Non-pigmented ciliary epithelial cell (primary cell): ENCODE measurements at places on chromosomes 5 and 9.
A peak's percentile ranks its signal among the peaks of the same experiment; 100 is the strongest.

- DNase-seq = no peak
Observed at GRCh38 chr9:75826314-75826713, 64.2 kb upstream of the PCSK5 start.

DNA sequence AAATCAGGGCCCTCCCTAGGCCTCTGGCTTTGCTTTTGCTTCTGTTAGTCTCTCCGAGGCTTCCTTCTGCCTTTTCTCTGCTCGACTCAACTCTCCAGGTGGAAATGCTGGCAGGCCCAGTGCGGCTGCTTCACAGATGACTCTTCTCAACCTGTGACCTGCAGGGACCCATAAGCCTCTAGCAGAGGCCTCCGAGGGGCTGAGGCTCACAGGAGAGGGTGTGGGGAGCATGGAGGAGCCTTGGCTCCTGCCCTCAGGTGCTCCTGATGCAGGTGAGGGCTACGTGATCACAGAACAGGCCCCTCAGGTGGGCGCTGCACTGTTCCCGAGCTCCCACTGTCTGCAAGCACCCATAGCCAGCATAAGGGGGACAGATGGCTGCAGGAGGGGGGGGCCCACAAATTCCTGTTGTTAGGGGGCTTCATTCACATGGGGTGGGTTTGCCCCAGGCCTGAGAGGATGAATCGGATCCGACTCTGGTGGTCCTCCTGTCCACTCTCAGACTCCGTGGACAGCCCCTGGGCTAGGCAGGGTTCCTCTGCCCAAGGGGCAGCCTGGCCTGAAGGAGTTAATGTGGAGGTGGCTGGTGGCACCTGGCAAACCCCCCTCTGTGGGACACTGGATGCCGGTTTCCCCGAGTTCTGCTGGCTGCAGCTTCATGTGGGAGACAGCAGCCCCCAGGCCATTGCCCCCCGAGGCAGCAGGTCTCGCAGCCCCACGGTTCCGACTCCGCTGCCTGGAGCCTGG lies 10.9 kb upstream of the FCN2 start:
- DNase-seq = no peak

- no peak for DNase-seq
Observed at GRCh38 chr9:134966697-134967546, 49.2 kb upstream of the FCN1 start.

- DNase-seq = no peak
Observed at GRCh38 chr9:128893354-128893753, 11.4 kb downstream of the LRRC8A start.

GRCh38 chr5:142316051-142316450 lies 8.8 kb downstream of the SPRY4 start:
- no peak for DNase-seq

DNA sequence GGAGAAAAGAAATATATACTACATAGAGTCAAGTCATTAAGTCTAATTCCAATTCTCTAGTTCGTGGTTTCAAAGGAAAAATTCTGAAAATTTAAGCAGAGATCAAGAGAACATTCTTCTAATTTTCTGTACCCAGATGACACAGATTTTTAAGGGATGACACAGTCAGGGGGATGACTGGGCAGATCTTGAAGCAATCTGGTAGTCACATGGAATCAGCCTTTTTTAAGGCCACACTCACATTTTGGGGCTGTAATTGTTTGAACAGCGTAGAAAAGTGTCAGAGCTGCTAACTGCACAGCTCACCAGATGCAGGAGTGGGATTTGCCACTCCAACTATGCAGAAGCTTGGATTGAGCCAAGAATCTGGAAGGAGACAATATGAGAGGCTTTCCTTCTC lies 20.4 kb downstream of the PDE4D start:
- DNase-seq = peak; percentile 78

GRCh38 chr5:129909225-129909624 lies 5.0 kb downstream of the CHSY3 start:
- DNase-seq = no peak

GRCh38 chr5:147687118-147687517 lies 95.4 kb downstream of the JAKMIP2 start:
- no peak for DNase-seq

GRCh38 chr9:27591093-27591492 lies 17.8 kb upstream of the C9orf72 start:
- no peak for DNase-seq

DNA sequence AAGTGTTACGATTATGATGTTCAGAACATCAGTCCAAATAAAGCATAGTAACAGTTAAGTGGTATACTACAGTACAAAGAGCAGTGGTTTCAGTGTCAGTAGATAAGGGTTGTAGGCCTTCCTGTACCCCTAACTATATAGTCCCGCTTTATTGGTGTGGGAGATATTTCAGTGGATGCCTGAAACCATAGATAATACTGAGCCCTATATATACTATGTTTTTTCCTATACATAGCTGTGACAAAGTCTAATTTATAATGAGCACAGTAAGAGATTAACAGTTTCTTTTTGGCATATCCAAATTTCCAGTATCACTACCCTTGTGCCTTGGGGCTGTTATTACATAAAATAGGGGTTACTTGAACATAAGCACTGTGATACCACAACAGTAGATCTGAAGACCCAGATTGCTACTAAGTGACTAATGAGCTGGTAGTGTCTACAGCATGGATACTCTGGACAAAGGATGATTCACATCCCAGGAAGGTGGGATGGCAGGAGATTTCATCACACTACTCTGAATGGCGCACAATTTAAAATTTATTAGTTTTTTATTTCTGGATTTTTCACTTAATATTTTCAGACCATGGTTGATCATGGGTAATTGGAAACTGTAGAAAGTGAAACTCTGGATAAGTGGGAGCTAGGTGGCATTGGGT lies 119.3 kb downstream of the RPS23 start:
- peak; percentile 55 for DNase-seq

DNA sequence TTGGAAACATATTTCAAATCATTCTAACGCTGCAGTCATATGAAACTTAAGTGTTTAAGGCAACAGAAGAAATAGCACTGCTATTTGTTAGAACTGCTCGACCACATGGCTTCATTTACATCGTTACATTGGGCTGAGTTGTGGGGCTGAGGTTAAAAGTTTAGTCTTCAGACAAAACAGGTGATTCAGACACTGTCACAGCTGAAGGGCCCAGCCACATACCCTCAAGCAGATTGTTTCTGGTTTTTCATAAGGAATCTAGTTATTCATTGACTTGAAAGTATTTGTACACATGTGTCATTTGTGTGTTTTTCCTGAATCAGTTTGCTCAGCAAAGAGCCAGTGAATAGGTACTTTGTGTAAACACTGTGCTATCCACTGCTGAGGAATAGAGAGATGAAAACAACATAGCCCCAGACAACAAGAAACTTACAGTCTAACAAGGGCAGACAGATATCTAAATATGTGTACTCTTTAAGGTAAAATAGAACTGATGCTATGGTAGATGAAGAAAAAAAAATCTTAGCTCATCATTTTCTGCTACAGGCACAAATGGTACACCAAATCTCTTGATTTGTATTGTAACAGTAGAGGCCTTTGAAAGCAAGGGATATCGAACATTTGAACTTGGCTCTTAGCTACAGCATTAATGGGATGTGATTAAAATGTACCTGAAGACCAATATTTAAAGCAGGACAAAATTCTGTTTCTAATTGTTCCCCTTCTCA lies 357.6 kb upstream of the RPS23 start:
- DNase-seq = peak; percentile 96

DNA sequence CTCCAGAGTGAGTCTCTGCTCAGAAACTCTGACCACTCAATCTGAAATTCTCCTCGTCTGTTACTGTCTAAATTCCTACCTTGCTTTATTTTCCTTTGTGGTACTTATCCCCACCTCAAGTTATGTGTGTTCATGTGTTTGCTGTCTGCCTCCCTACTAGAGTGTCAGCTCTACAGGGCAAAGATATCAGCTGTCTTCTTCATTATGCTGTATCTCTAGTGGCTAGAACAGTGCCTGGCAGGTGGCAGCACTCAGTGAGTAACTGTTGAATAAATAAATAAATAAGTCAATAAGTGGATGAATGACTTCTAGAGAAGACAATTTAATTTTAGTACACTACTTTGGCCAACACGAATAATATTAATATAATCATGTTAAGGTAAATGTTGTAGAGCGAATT lies 92.3 kb downstream of the BOD1 start:
- DNase-seq = no peak

DNA sequence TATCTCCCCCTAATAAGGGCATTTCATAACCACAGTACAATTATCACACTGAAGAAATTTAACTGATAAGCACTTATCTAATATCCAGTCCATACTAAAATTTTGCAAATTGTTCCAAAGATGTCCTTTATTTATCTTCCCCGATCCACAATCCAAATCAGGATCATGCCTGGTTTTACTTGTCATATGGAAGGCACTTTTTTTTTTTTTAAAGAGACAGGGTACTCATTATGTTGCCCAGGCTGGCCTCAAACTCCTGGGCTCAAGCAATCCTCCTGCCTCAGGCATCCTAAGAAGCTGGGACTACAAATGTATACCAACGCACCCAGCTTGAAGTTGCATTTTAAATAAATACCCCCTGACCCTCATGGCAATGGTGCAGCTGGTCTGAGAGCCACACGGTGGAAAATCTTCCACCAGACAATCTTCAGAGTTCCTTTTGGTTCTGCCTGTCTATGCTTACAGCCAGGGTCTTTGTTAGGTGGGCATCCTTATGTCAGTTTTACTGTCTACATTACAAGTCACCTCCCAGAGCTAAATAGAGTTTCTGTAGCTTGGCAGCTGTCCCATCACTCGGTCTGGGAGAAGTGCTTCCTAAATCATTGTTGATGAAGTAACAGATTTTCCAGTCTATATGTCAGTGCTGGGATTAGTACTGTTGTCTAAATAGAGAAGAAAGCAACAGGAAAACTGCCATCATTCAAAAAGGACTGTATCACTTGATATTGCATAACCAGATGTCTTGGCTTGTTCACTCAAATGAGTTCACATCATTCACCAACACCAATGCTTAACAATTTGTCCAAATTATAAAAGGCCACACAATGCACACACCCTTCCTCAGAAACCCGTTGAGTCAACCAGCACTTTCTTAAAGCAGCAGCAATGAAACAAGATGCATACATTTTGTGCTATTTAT lies 26.4 kb downstream of the PTPN3 start:
- DNase-seq = no peak

- no peak for DNase-seq
Observed at GRCh38 chr9:128715436-128715750, 8.5 kb downstream of the ZDHHC12 start.

GRCh38 chr5:137218896-137219295 lies 280.2 kb downstream of the SPOCK1 start:
- no peak for DNase-seq

- peak; percentile 55 for DNase-seq
Observed at GRCh38 chr5:7321724-7322123, 74.2 kb upstream of the ADCY2 start.

GRCh38 chr9:97564291-97565175 lies 63.1 kb downstream of the TMOD1 start:
- peak; percentile 14 for DNase-seq

DNA sequence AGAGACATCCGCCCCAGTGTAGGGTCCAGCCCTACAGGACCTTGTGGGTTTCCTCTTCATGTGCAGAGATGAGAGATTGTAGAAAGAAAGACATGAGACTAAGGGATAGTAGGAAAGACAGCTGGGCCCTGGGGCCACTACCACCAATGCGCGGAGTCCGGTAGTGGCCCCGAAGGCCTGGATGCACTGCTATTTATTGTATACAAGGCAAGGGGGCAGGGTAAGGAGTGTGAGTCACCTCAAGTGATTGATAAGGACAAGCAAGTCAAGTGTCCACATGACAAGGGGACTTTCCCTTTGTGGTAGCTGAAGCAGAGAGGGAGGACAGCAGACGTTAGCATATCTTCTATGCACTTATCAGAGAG lies 6.2 kb upstream of the TMEM141 start:
- DNase-seq = no peak

- DNase-seq = no peak
Observed at GRCh38 chr5:174151599-174152181, 106.2 kb downstream of the NSG2 start.

DNA sequence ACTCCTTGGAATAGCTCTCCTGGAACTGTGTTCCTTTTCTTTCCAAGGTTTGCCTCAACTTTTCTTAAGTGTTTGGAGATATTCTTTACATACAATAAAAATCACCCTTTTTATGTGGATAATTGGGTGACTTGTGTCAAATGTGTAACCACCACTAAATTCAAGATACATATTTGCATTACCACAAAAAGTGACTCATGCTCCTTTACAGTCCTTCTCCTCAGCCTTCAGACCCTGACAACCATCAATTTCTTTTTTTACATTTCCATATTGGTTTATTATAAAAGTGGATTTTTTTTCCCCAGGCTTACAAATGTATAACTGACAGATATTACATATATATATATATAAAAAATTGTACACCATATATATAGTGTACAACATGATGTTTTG lies 372.0 kb upstream of the KCNN2 start:
- DNase-seq = no peak

DNA sequence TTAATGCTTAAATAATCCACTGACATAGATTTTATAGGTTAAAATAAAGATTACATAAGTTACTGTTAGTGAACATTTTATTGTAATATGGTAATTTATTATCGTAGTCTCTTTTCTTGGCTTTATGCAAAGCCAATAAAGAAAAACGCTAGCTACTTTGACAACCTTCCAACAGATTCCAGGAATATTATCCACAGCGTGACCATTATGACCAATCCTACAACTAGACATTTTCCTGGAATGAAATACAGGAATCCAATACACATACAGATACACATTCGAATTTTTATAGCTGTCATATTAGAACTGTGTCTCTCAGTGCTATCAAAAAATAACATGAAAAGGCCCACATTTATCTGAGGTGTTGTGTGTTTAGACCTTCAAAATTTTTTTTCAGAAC lies 13.1 kb downstream of the RPS23 start:
- no peak for DNase-seq

DNA sequence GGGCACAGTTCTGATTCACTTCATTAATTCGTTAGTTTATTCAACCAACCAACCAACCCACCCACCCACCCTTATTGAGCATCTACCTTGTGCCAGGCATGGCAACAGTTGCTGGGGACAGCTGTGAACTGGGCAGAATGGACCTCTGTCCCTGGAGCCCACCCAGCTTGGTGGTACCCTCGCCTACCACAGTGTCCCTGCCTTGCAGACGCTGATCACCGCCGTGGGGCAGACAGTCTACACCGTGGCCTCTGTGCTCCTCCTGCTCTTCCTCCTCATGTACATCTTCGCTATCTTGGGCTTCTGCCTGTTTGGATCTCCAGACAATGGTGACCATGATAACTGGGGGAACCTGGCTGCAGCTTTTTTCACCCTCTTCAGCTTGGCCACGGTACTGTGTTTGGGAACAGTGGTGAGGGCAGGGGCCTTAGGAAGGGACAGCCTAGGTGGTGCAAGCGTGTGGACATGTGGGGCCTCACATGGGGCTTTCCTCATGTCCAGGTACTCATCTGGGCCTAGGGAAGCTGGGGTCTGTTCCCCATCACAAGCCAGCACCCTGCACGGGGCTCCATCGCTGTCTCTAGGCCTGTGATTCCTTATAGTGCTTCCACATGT lies 26.2 kb downstream of the PITX1 start:
- DNase-seq = no peak

DNA sequence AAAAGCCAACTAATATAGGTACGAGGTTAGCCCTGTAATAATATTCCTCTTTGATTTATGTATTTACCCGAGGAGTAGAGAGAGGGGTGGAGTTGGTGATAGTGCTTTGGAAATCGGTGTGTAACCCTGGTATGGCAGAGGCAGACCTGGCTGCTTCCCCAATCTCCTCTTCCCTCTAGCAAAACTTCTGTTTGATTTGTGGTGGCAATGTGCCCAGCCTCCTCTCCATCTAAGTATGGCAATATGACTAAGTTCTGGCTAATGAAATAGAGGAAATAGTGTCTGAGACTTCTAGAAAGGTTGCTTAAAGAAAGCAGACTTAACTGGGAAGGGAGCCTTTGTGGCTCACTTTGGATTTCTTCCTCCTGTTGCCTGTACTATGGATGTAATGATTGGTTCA lies 491.1 kb downstream of the ENC1 start:
- DNase-seq = no peak
